ENCODE measurements at places on chromosomes 6 and 20.

DNA sequence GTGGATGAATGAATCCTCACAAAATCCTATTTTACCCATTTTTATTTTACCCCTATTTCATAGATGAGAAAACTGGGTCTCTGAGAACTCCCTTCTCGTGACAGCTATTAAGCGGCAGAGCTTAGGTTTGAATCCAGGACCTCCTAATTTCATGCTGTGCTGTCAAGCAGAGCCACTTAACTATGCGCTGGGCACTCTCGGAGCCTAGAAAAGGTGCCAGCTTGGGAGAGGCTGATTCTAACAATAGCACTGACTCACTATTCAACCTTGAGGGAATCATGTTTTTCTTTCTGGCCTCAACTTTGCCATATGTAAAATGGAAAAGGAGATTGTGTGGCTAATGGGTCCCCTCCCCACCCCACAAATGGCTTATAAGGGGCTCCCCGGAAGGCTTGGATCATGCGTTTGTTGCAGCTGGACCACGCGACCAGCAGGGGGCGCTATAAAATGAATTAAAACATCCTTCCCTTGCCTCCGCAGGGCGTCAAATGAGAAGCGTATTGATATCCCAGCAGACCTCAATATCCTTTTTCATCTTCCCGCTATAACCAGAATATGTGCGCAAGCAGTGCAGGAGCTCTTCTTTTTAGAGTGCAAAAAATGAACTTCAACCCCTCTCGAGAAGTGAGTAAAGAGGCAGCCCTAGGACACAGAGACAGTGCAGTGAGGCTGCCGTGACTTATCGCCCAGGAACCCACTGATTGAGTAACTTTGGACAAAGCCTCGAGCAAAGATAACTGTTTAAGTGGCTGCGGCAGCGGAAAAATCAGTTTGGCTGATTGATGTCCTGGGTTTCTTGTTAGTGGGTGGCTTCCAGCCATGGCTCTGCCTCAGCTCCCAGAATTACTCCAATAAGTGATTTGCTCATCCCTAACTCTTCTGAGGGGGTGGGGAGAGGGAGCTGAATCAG is 12.8 kb upstream of the PDYN start:
- no peak overlapping the region for H3K4me3 ChIP-seq
- no peaks in the 10 kb centered on the region for H3K4me1 ChIP-seq
- H3K36me3 ChIP-seq, result no peaks in the 10 kb centered on the region
- DNase-seq, result no peak
- no peak overlapping the region for H3K27ac ChIP-seq
- H3K27me3 ChIP-seq, result no peaks in the 10 kb centered on the region

DNA sequence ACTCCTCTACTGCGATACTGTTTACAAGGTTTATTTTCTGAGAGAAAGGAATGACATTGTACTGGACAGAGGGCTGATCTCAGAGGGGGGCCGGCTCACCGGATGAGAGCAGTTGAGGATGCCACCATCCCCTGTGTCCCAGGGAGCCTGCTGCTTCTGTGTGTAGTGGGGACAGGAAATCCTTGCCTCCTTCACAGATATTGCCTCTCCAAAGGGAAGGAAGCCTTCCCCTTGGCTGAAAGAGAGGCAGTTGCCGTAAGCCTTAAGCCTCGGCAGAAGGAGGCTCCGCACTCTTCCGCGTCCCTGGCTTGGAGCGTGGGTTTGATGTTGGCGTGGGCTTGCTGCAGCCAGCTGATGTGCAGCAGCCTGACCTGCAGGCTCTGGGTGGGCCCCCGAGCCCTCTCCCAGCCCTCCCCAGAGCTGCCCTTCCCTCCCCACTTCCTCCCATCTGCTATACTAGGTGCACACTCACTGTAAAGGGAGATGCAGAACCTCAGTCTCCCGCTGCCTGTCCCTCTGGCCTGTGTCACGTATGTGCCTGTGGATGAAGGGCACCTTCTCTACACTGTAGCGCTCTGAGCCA is 45.7 kb upstream of the RPS6KA2 start:
- H3K27me3 ChIP-seq, result no peaks in the 10 kb centered on the region
- no peaks in the 10 kb centered on the region for H3K36me3 ChIP-seq
- peaks cover 30% of the 10 kb centered on the region for H3K4me1 ChIP-seq
- no peak overlapping the region for H3K27ac ChIP-seq
- no peak for DNase-seq
- H3K4me3 ChIP-seq, result no peak overlapping the region

GRCh38 chr20:31875671-31876070 is 5.2 kb downstream of the TTLL9 start:
- peaks cover 19% of the 10 kb centered on the region for H3K4me1 ChIP-seq
- no peak overlapping the region for H3K27ac ChIP-seq
- H3K27me3 ChIP-seq, result peaks cover 5% of the 10 kb centered on the region
- no peaks in the 10 kb centered on the region for H3K36me3 ChIP-seq

- no peaks in the 10 kb centered on the region for H3K4me1 ChIP-seq
- DNase-seq, result no peak
- H3K36me3 ChIP-seq, result no peaks in the 10 kb centered on the region
- H3K27ac ChIP-seq, result no peak overlapping the region
- H3K27me3 ChIP-seq, result no peaks in the 10 kb centered on the region
Observed at GRCh38 chr20:6654513-6655252, 112.8 kb upstream of the BMP2 start.

Data from spleen (tissue), 13 donors.